Upper lobe of left lung (tissue), 6 donors: ENCODE measurements at places on chromosomes 6 and 20.

GRCh38 chr20:63937596-63937995 lies 18.6 kb downstream of the UCKL1 start:
- peaks cover 15% of the 10 kb centered on the region for H3K4me1 ChIP-seq
- DNase-seq: no peak
- H3K27me3 ChIP-seq: no peaks in the 10 kb centered on the region

GRCh38 chr20:48467622-48468021 lies 360.2 kb downstream of the PREX1 start:
- no peak overlapping the region for H3K4me3 ChIP-seq
- no peaks in the 10 kb centered on the region for H3K36me3 ChIP-seq
- H3K27me3 ChIP-seq: no peaks in the 10 kb centered on the region
- H3K27ac ChIP-seq: no peak overlapping the region

- peak; percentile 57 for DNase-seq
- no peak overlapping the region for H3K4me3 ChIP-seq
- H3K36me3 ChIP-seq: peaks cover 61% of the 10 kb centered on the region
- H3K27me3 ChIP-seq: no peaks in the 10 kb centered on the region
- H3K27ac ChIP-seq: peak overlapping the region; percentile 79
Observed at GRCh38 chr6:32047855-32048766, 9.9 kb downstream of the CYP21A2 start.

DNA sequence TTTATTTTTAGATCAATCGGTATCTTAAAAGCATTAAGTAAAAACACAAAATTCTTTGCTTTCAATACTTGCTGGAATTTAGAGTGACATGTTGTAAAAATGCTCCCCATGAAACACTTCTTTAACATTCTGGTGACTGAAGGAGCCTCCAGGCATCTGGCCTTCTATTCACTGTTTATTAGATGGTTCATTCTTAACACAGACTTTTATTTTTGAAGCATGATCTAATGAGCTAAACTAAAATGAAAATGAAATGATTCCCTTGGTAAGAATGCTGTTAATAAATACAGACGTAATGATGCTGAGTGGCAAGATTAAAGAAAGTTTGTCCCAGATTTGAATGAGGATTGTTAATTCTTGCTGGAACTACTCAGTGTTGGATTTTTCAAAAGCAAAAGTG lies 698.4 kb downstream of the TENT5A start:
- H3K27ac ChIP-seq: no peak overlapping the region
- H3K27me3 ChIP-seq: no peaks in the 10 kb centered on the region
- H3K4me3 ChIP-seq: no peak overlapping the region
- H3K36me3 ChIP-seq: no peaks in the 10 kb centered on the region

DNA sequence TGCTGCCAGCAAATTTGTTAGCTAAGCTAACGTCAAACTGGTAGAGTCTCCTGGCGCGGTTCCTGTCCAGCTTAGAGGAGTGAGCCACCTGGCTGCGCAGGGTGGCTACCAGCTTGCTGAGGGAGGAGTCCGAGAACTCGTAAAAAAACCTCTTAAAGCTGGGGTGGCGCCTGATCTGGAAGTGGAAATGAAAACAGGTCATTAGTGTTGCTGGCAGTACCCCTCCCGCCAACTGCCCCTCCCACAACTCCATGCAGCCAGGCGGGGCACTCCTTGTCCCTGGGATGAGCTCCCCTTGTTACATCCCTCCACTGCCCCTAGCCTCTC lies 17.3 kb downstream of the BNIP5 start:
- H3K36me3 ChIP-seq: no peaks in the 10 kb centered on the region
- DNase-seq: no peak
- H3K27me3 ChIP-seq: no peaks in the 10 kb centered on the region
- no peaks in the 10 kb centered on the region for H3K4me1 ChIP-seq
- H3K4me3 ChIP-seq: no peak overlapping the region
- no peak overlapping the region for H3K27ac ChIP-seq

DNA sequence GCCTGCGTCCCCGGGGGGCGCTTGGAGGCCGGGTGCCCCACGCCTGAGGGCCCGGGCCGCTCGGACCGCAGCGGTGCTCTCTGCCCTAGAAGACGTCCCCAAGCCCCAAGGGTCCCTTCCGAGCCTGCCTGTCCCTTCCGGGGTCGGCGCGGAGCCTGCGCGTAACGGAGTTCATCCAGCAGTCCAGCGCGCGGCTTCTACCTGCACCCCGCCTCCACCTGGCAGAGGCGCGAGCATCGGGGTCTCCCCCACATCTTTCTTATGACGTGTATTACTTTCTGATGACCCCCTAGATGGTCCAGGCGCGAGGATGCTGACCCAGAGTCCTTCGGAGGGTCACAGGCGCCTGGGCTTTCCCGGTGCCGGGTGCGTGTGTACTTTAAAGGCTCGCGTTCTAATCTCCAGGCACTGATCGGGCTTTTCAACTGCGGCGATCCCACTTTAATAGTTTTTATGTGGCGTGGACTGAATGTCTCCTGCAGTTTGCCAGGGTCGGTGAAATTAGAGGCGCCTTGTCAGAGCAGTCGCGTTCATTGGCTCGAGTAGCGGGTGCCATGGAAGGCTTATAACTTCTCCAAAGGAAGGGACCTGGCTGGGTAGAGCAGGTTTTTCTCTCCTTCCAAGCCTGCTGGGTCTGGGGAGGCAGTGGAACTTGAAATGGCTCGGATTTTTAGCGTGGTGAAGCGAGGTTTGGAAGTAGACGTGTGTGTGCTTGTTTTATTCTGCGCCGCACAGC lies 912 bp downstream of the EYA4 start:
- peak overlapping the region; percentile 54 for H3K4me3 ChIP-seq
- H3K36me3 ChIP-seq: no peaks in the 10 kb centered on the region
- no peak for DNase-seq
- H3K4me1 ChIP-seq: peaks cover 20% of the 10 kb centered on the region

- H3K36me3 ChIP-seq: no peaks in the 10 kb centered on the region
- H3K27me3 ChIP-seq: no peaks in the 10 kb centered on the region
- no peaks in the 10 kb centered on the region for H3K4me1 ChIP-seq
- H3K4me3 ChIP-seq: no peak overlapping the region
- DNase-seq: no peak
- no peak overlapping the region for H3K27ac ChIP-seq
Observed at GRCh38 chr6:166724576-166724975, 97.5 kb upstream of the RPS6KA2 start.

GRCh38 chr6:135759831-135760230 lies 91.7 kb upstream of the PDE7B start:
- DNase-seq: no peak
- H3K4me1 ChIP-seq: no peaks in the 10 kb centered on the region
- no peak overlapping the region for H3K27ac ChIP-seq
- H3K4me3 ChIP-seq: no peak overlapping the region

- H3K27me3 ChIP-seq: no peaks in the 10 kb centered on the region
- no peaks in the 10 kb centered on the region for H3K4me1 ChIP-seq
- H3K36me3 ChIP-seq: no peaks in the 10 kb centered on the region
- no peak overlapping the region for H3K27ac ChIP-seq
- no peak overlapping the region for H3K4me3 ChIP-seq
Observed at GRCh38 chr6:64034910-64035655, 399.5 kb downstream of the PHF3 start.

- H3K4me3 ChIP-seq: no peak overlapping the region
- no peak overlapping the region for H3K27ac ChIP-seq
- no peak for DNase-seq
- H3K27me3 ChIP-seq: no peaks in the 10 kb centered on the region
- H3K36me3 ChIP-seq: no peaks in the 10 kb centered on the region
Observed at GRCh38 chr6:38813041-38813823, 98.1 kb downstream of the DNAH8 start.

DNA sequence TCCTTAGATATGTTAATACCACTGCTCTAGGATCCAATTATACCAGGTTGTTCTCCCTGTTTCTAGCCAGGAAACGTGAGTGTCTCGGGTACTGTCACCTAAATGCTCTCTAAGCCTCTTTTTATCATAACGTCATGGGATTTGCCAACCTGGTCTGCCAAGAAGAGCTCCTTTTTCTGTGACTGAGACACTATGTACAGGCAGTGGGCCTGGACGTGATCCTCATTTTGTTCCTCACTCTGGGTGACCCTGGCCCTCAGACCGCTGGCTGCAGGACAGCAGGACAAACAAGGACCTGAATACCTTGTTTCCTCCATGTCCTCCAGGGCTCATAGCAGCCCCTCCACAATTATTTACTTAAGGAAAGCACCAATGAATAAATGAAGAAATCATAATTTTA lies 69.1 kb downstream of the CD164 start:
- no peak overlapping the region for H3K4me3 ChIP-seq
- H3K36me3 ChIP-seq: no peaks in the 10 kb centered on the region
- H3K27ac ChIP-seq: no peak overlapping the region
- no peak for DNase-seq
- H3K27me3 ChIP-seq: no peaks in the 10 kb centered on the region

GRCh38 chr6:112298816-112299281 lies 44.5 kb upstream of the LAMA4 start:
- DNase-seq: no peak
- H3K27me3 ChIP-seq: no peaks in the 10 kb centered on the region
- no peak overlapping the region for H3K4me3 ChIP-seq
- H3K27ac ChIP-seq: no peak overlapping the region
- H3K4me1 ChIP-seq: no peaks in the 10 kb centered on the region

GRCh38 chr20:57999465-58000111 lies 228.9 kb downstream of the ANKRD60 start:
- no peaks in the 10 kb centered on the region for H3K27me3 ChIP-seq
- H3K4me1 ChIP-seq: peaks cover 16% of the 10 kb centered on the region
- DNase-seq: no peak
- peak overlapping the region; percentile 13 for H3K4me3 ChIP-seq

DNA sequence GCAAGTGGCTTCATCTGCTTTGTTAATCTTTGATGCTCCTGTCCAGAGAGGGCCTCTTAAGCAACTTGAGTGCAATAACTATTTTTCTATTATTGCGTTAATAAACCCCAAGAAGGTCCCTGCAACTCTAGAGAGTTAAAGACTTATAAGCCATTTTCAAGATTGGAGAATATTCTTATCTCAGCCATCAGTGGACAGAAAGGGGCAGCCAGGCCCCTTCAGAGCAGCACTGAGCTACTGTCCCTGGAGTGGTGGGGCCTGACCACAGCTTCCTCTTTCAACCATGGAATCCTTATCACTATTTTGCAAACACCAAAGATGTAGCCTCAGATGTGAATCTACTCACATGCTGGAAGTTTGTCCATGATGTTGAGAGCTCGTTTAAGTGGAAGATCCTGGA lies 2.8 kb upstream of the MAS1L start:
- H3K4me1 ChIP-seq: no peaks in the 10 kb centered on the region
- H3K4me3 ChIP-seq: no peak overlapping the region
- DNase-seq: no peak
- no peak overlapping the region for H3K27ac ChIP-seq

DNA sequence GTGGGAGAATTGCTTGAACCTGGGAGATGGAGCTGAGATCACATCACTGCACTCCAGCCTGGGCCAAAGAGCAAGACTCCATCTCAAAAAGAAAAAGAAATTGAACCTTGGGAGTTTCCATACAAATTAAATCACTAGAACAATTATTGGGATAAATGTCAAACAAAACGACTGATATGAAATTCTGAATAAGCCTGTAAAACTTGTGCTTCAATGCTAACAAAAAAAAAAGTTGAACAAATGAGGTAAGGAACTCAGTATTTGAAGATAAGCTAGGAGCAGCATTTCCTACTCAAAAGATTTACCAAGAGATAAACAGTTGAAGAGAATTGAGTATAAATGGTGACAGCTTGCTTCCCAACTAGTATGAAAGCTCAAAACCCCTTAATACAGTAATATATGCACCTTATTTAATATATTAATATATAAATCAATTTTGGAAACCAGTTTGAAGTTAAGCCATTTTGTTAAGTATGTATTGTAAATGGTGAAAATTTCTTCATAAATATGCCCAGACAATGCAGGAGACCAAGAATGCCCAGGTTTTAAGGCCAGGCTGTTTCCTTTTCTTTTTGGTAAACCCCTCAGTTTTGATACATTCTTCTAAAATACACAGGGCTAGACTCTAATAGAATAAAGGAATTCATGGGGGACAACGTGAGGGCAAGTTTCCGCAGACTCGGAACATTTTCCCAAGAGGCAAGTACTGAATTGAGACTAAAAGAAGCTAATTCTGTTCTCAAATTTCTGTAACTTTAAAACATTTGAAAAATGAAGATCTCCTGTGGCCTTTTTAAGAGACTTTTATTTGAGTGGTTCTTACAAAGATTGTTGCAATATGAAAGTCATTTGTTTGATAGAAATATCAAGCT lies 3.9 kb downstream of the ROMO1 start:
- no peak overlapping the region for H3K4me3 ChIP-seq
- peaks cover 13% of the 10 kb centered on the region for H3K4me1 ChIP-seq
- no peak for DNase-seq
- H3K36me3 ChIP-seq: peaks cover 41% of the 10 kb centered on the region

- no peak for DNase-seq
- no peak overlapping the region for H3K4me3 ChIP-seq
- H3K4me1 ChIP-seq: no peaks in the 10 kb centered on the region
- H3K27ac ChIP-seq: no peak overlapping the region
- no peaks in the 10 kb centered on the region for H3K36me3 ChIP-seq
Observed at GRCh38 chr6:138689849-138690248, 83.7 kb upstream of the CCDC28A start.

GRCh38 chr20:14664101-14664500 lies 326.7 kb upstream of the FLRT3 start:
- H3K4me3 ChIP-seq: no peak overlapping the region
- no peak for DNase-seq
- no peaks in the 10 kb centered on the region for H3K36me3 ChIP-seq
- H3K27me3 ChIP-seq: no peaks in the 10 kb centered on the region

GRCh38 chr6:53573299-53573698 lies 28.4 kb upstream of the GCLC start:
- no peaks in the 10 kb centered on the region for H3K27me3 ChIP-seq
- H3K4me3 ChIP-seq: no peak overlapping the region
- H3K36me3 ChIP-seq: no peaks in the 10 kb centered on the region
- no peak overlapping the region for H3K27ac ChIP-seq
- no peaks in the 10 kb centered on the region for H3K4me1 ChIP-seq
- DNase-seq: no peak

- no peaks in the 10 kb centered on the region for H3K4me1 ChIP-seq
- no peak for DNase-seq
Observed at GRCh38 chr6:165456286-165456685, 146.9 kb upstream of the C6orf118 start.

GRCh38 chr6:30344191-30344867 lies 627 bp upstream of the RPP21 start:
- peak overlapping the region; percentile 86 for H3K27ac ChIP-seq
- no peaks in the 10 kb centered on the region for H3K27me3 ChIP-seq
- peaks cover 36% of the 10 kb centered on the region for H3K36me3 ChIP-seq
- H3K4me1 ChIP-seq: peaks cover 9% of the 10 kb centered on the region
- peak overlapping the region; percentile 92 for H3K4me3 ChIP-seq

- no peaks in the 10 kb centered on the region for H3K4me1 ChIP-seq
- H3K36me3 ChIP-seq: no peaks in the 10 kb centered on the region
- H3K27me3 ChIP-seq: no peaks in the 10 kb centered on the region
Observed at GRCh38 chr20:61953037-61954021, 112.4 kb downstream of the TAF4 start.
